ENCODE measurements at places on chromosomes 3 and 15. TPM values are rescaled to one million over a fixed set of nuclear protein-coding genes. Genes with fewer than 3 reads are reported as not detected.

DNA sequence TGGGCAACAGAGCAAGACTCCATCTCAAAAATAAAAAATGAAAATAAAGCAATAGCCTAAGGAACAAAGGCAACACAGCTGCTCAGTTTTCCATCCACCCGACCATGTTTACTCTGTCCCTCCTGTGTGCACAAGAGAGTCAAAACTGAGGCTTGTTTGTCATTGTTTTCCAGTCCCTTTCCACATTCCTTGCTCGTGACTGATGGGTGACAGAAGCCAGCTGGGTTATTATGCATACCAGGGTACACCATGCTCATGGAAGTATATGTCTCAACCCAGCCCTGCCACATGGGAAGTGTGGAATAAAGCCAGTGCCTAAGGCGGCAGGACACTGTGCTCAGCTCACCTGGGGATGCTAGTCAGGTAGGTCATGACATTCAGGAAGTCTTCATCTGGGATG, 49.5 kb downstream of the MCF2L2 start:
- H3K36me3 ChIP-seq = no peaks in the 10 kb centered on the region
- no peak for DNase-seq
- H3K4me1 ChIP-seq = no peaks in the 10 kb centered on the region
- H3K27ac ChIP-seq = no peak overlapping the region

- H3K36me3 ChIP-seq = peaks cover 19% of the 10 kb centered on the region
- H3K4me1 ChIP-seq = peaks cover 6% of the 10 kb centered on the region
- no peaks in the 10 kb centered on the region for H3K27me3 ChIP-seq
- H3K4me3 ChIP-seq = peak overlapping the region; percentile 7
- peak overlapping the region; percentile 91 for H3K27ac ChIP-seq
- DNase-seq = peak; percentile 15
These were observed 47.8 kb downstream of the OIP5 start for GRCh38 chr15:41284427-41285177.

DNA sequence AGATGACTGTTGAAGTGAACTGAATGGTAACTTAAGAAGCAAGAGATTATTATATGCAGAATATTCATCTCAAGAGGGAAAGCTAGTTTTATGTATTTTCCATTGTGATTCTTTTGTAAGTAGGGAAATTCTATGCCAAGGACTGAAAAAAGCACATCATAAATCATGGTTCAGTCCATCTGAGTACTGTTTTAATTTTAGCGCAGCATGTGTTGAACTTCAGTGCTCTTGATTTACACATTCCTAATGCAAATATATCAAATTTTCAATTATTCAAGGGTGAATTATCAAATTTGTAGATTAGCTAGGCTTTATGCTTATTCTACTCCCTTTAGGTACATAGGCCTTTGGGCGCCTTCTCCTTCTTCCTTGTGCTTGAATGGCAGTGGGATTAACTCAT, 50.3 kb upstream of the TCF12 start:
- no peaks in the 10 kb centered on the region for H3K27me3 ChIP-seq
- no peak overlapping the region for H3K27ac ChIP-seq
- H3K4me3 ChIP-seq = no peak overlapping the region
- peaks cover 8% of the 10 kb centered on the region for H3K4me1 ChIP-seq
- no peaks in the 10 kb centered on the region for H3K36me3 ChIP-seq

GRCh38 chr3:11095932-11096265, 58.4 kb upstream of the HRH1 start:
- no peak overlapping the region for H3K27ac ChIP-seq
- no peak for DNase-seq
- H3K27me3 ChIP-seq = no peaks in the 10 kb centered on the region
- no peaks in the 10 kb centered on the region for H3K4me1 ChIP-seq
- H3K36me3 ChIP-seq = no peaks in the 10 kb centered on the region

- H3K4me1 ChIP-seq = no peaks in the 10 kb centered on the region
- H3K36me3 ChIP-seq = no peaks in the 10 kb centered on the region
- H3K27ac ChIP-seq = no peak overlapping the region
- no peak for DNase-seq
- H3K4me3 ChIP-seq = no peak overlapping the region
These were observed 97.5 kb downstream of the CHDH start for GRCh38 chr3:53748512-53749271.

DNA sequence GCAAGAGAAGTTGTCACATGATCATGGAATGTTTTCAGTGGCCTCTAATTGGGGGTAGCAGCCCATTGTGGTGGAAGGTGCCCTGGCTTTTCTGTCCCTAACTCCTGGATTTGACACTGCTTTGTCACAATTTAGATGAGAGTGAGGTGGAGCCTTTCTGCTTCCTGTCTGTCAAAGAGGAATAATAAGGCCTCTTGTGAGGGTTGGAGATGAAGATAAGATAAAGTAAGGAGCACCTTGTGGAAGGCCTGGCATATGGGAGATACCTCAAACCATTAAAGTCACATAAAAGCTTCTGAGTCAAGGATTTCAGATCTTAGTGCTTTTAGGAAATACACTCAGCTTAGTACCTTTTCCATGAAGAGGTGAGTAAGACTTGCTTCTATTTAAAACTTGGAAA, 172.6 kb upstream of the FAM3D start:
- no peak overlapping the region for H3K27ac ChIP-seq
- DNase-seq = no peak
- H3K4me3 ChIP-seq = no peak overlapping the region
- H3K4me1 ChIP-seq = no peaks in the 10 kb centered on the region

- DNase-seq = no peak
- H3K4me1 ChIP-seq = no peaks in the 10 kb centered on the region
- H3K4me3 ChIP-seq = no peak overlapping the region
These were observed 65.2 kb downstream of the RARB start for GRCh38 chr3:25493246-25493645.

- no peak overlapping the region for H3K27ac ChIP-seq
- H3K27me3 ChIP-seq = no peaks in the 10 kb centered on the region
- DNase-seq = no peak
These were observed 342.1 kb downstream of the OCA2 start for GRCh38 chr15:27757052-27757451.

GRCh38 chr15:40016224-40016865, 22.6 kb downstream of the SRP14 start:
- no peaks in the 10 kb centered on the region for H3K4me1 ChIP-seq
- H3K36me3 ChIP-seq = peaks cover 55% of the 10 kb centered on the region
- H3K27ac ChIP-seq = no peak overlapping the region

GRCh38 chr15:68749793-68750192, 70.9 kb downstream of the ANP32A start:
- H3K4me1 ChIP-seq = no peaks in the 10 kb centered on the region
- H3K36me3 ChIP-seq = no peaks in the 10 kb centered on the region
- H3K27ac ChIP-seq = no peak overlapping the region
- no peaks in the 10 kb centered on the region for H3K27me3 ChIP-seq
- no peak for DNase-seq
- H3K4me3 ChIP-seq = no peak overlapping the region

DNA sequence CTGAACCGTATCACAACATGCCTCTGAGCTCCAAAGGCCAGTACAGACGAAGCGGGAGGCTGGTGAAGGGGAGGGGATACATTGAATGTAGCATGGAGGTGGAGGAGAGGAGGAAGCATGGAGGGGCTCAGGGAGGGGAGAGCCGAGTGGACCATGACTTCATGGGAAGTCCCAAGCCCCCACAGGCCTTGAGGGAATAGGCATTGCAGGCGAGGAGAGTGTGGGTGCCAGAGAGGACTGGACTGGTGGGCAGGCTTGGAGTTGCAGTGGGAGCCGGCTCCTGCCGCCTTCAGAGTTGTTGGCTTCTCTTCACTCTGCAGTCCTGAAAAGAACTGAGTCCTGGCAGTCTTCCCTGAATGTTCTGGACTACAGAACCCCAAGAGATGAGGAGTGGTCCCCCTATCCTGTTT, 3.3 kb upstream of the RNU6-1 start:
- peak overlapping the region; percentile 79 for H3K27ac ChIP-seq
- peaks cover 32% of the 10 kb centered on the region for H3K4me1 ChIP-seq

- no peak overlapping the region for H3K4me3 ChIP-seq
- DNase-seq = peak; percentile 20
- peak overlapping the region; percentile 45 for H3K27ac ChIP-seq
- H3K27me3 ChIP-seq = no peaks in the 10 kb centered on the region
These were observed 1.2 kb upstream of the LMCD1 start for GRCh38 chr3:8500319-8500988.

- no peaks in the 10 kb centered on the region for H3K27me3 ChIP-seq
- H3K4me3 ChIP-seq = peak overlapping the region; percentile 61
- no peaks in the 10 kb centered on the region for H3K36me3 ChIP-seq
- DNase-seq = peak; percentile 85
- peak overlapping the region; percentile 96 for H3K27ac ChIP-seq
- H3K4me1 ChIP-seq = peaks cover 44% of the 10 kb centered on the region
These were observed 2.0 kb upstream of the BHLHE40 start for GRCh38 chr3:4977001-4977852.

DNA sequence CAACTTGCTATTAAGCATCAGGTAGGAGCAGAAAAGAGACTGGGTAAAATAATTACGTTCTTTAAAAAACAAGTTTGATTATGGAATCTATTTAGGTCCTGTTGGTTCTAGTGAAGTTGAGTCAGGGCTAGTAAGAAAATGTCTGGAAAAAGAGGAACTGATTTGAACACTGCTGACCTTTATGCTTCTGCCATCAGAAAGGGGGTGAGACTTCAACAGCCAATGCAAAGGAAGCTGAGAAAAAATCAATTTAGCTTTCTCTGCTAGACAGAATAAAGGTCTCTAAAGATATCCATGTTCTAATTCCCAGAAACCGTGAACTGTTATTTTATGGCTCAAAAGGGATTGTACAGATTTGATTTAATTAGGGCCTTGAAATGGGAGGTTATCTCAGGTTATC, 157.5 kb downstream of the ROBO2 start:
- no peaks in the 10 kb centered on the region for H3K4me1 ChIP-seq
- H3K27ac ChIP-seq = no peak overlapping the region
- DNase-seq = no peak
- H3K36me3 ChIP-seq = no peaks in the 10 kb centered on the region

DNA sequence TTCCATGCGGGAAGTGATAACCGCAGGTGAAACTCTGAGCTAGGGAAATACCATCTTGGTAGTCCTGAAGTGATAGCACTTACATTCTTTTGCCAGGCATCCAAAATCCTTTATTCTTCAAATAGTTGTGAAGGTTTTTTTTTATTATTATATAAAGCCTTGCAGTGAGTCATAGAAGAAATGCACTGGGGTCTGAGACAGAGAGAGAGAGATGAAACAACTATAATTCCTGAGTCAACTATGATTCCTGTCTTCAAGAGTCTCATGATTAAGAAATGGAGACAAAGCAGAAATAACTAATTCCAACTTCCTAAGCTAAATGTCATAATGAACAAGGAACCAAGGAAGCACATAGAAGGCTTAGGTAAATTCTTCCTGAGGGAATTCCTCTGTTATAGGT, 495.6 kb downstream of the LPP start:
- no peaks in the 10 kb centered on the region for H3K36me3 ChIP-seq
- H3K4me1 ChIP-seq = peaks cover 7% of the 10 kb centered on the region
- no peak overlapping the region for H3K27ac ChIP-seq

DNA sequence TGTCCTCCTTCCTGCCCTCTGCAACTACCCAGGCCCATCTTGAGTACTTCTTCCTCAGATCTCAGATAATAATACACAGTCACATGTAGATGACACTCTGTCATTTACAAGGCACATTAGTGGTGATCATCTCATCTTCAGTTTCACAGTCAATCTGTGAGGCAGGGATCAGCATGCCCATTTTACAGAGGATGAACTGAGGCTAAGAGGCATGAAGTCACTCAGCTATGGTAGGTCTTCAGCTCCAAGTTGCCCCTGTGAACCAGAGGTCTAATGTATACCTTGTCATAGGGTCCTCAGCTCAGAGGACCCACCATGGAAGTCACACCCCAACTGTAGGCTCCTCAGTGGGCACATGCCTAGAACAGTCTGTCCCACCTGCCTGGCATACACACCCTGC, 4.2 kb upstream of the CILP start:
- no peaks in the 10 kb centered on the region for H3K36me3 ChIP-seq
- no peak for DNase-seq
- no peak overlapping the region for H3K4me3 ChIP-seq

DNA sequence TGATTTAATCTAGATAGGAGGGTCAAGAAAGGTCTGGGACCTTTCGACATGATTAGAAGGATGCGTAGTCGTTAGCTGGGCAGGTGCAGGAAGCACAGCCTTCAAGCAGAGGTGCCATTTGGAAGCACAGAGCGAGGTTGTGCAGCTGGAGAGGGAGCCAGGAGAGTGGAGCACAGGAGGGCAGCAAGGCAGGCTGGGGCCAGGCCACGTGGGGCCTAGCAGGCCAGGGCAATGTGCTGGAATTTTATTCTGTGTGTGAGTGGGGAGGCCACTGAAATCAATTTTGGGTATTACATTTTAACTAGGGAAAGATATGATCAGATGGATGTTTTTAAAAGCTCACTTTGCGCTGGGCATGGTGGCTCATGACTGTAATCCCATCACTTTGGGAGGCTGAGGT, 297.0 kb upstream of the LRRFIP2 start:
- peaks cover 11% of the 10 kb centered on the region for H3K36me3 ChIP-seq
- no peaks in the 10 kb centered on the region for H3K27me3 ChIP-seq

DNA sequence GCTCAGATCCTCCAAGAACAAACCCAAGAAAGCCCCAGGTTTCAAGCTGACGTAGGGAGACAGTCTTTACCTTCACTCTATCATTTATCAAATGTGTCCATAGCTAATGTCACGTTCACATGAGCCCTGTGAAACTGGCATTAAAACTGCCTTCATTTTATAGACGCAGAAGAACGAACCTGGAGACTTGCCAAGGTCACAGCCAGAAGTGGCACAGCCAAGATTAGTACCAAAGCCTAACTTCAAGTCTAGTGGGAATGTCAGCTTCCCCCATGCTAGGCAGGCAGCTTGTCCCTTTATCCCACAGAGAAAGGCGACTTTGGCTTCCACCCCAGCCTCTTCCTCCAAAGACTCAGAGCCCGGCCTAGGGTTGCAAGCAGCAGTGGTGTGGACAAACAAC, 517.2 kb downstream of the SHQ1 start:
- H3K4me1 ChIP-seq = no peaks in the 10 kb centered on the region
- H3K4me3 ChIP-seq = no peak overlapping the region
- H3K27me3 ChIP-seq = no peaks in the 10 kb centered on the region
- H3K36me3 ChIP-seq = no peaks in the 10 kb centered on the region
- no peak for DNase-seq

GRCh38 chr15:25186411-25186810, 231.6 kb downstream of the SNRPN start:
- H3K27me3 ChIP-seq = no peaks in the 10 kb centered on the region
- H3K36me3 ChIP-seq = no peaks in the 10 kb centered on the region
- no peaks in the 10 kb centered on the region for H3K4me1 ChIP-seq
- DNase-seq = no peak
- no peak overlapping the region for H3K4me3 ChIP-seq

Gene LDHAL6B
- total RNA-seq = not detected

Gene RTP4
- total RNA-seq = 2.3 TPM

Gene TGM5
- not detected for total RNA-seq

Gene EPHB1
- 5.6 TPM for total RNA-seq

Gene SEC61A1
- total RNA-seq = 104 TPM

Gene TMCO5A
- total RNA-seq = not detected

Gene RNF168
- total RNA-seq = 20.8 TPM

Data from thyroid gland (tissue), 4 donors.